ENCODE measurements at places on chromosomes 6 and 20.

GRCh38 chr6:100344761-100345160, 120.0 kb downstream of the SIM1 start:
- DNase-seq: no peak

DNA sequence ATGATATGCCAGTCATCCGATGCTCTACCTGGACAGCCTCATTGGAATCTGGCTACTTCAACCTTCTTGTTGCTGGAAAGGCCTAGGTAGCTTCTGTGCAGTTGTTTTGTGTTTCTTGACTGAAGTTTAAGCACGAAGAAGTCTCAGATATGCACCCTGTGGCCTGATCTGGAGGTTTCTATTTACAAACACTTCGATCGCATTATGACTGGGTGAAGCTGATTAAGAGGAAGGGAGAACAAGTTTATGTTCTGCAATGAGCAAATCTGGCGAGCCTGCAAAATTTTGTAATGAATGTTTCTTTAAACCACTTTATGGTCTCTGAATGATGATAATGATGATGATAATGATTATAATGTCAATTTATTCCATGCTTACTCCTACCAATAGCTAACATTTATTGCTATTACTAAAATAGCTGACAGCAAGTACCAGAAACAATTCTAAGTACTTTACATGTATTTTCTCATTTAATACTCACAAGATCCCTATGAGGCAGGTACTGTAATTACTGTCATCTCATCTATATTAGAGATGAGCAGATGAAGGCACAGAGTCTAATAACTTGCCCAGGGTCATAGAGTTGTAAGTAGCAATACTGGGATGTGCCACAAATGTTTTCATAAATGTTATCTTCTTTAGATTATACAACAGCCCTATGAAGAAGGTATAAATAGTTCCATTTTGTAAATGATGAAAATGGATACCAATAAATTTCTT, 126.1 kb upstream of the UST start:
- DNase-seq: no peak

- DNase-seq: no peak
These were observed 9.7 kb upstream of the TBC1D7 start for GRCh38 chr6:13338038-13338437.

DNA sequence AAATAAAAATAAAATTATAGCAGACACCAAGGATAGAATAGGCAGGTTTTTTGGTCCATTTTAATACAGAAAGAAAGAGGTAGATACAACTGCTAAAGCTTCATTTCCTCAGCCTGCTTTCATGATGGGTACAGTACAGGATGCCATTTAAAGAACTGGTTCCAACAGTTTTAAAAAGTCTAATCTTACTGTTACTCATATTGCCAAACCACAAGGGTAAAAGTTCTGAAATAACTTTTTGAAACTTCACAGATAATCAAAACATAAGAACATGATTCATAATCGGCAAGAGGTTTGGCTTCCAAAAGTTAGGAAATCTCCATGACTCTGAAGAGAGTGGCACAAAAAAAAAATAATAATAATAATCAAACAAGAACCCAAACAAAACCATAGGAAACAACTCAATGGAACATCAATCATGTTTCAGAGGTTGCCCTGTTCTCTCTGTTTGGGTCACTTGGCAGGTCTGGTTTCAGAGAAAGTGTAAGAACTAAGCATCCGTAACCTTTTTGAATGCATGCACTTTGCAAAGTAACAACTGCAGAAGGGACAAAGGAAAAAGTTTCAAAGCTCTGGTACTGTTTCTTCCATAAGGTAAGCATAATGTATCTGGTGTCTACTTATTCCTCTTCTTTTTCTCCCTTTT, 79.7 kb downstream of the SMLR1 start:
- no peak for DNase-seq

- DNase-seq: no peak
These were observed 912.1 kb downstream of the PHF3 start for GRCh38 chr6:64547594-64548268.

DNA sequence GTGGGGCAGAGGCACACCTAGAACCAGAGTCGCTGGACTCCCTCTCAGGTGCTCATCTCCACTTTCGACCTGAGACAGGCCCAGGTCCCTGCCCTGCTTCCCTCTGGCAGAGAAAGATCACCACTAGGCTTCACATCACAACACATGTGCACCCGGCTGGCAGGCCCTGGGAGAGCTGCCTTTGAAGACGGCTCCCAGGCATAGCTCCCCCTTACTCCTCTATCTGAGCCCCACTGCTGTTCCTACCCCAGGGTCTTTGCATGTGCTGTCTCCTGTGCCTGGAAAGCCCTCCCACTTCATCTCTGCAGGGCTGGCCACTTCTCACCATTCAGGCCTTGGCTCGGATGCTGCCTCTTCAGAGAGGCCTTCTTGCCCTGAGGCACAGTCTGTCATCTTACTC, 89.2 kb downstream of the NOL4L start:
- DNase-seq: no peak

DNA sequence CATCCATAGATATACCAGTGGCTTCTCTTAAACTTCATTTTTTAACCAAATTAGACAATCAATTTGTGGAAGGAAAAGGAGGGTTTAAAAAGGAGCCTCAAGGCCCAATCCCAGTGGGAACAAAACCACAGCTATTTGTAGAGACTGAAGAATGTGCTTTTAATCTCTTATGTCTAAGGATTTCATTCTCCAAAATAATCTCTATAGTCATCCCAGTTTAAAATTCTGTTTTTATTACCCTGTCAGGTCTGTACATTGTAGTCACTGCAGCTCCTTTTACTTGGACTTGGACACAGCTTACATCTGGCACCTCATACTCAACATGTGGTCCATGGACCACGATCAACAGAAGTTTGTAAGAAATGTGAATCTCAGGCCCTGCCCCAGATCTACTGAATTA, 152.1 kb upstream of the STMND1 start:
- no peak for DNase-seq

Data from urothelium cell line (cell line).